ENCODE measurements at places on chromosomes 5 and 9. TPM values are rescaled to one million over a fixed set of nuclear protein-coding genes. Genes with fewer than 3 reads are reported as not detected.

Gene APC
- 25.7 TPM for total RNA-seq

Gene KCNV2
- total RNA-seq: not detected

Gene TNFSF15
- total RNA-seq: 2.5 TPM

Gene SAPCD2
- total RNA-seq: 40.6 TPM

Gene TIMD4
- 0.92 TPM for total RNA-seq

Gene ZDHHC11B
- 0.35 TPM for total RNA-seq

Gene SLC34A3
- not detected for total RNA-seq

Gene IFNK
- total RNA-seq: not detected

Gene ESM1
- total RNA-seq: not detected

Gene IL4
- total RNA-seq: not detected

- peak; percentile 82 for DNase-seq
Measured at GRCh38 chr9:133141833-133142595, 21.0 kb upstream of the RALGDS start.

DNA sequence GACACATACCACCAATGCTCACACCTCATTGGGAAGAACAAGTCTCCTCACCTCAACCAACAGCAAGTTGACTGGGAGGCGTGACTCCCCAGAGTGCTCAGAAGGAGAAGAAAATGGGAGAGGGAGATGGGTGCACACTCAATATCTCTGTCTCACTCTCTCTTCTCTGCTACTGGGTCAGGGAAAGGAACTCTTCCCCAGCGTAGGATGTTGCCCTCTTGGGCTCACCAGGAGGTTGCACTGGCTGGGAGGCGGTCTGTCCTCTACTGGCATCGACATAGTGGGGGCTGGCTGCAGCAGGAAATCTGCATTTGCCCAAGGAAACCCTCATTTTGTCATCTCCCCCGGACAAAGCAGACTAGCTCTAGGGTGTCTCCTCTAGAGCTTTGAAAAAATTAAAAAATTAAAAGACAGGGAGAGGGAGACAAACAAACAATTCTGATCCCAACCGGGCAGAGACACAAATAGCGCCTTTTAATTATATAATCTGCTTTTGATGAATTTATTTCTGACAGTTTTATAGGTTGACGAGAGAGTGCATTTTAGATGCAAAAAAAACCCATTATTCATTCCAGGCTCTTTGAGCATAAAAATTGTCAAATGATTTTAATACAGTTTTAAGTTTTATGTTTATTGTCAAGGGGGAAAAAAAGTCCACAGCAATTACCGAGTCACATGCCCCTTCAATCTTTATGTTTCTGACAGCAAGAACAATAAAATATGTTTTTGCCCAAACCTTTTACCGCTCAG is 179.3 kb upstream of the MVB12B start:
- no peak for DNase-seq

DNA sequence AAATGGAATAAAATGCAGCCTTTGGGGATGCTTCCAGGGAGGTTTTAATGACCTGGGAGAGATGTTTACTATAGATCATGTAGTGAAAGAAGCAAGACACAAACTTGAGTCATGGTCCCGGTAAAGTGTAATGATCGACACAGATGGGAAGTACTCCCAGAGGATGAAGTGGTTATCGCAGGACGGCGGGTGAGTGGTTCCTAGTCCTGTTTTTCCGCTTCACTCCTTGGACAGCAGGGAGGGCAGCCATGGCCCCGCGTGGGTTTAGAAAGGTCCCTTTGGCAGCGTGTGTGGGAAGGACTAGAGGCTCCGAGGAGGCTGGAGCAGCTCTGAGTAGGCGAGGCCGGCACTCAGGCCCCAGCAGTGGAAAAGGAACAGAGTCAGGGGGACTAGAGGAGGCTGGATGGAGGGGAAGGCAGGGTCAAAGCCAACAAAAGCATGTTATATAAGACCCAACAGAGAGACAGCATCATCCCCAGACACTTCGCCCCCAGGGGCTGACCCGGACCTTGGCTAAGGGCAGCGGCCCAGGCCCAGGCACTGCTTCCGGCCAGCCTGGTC is 49.2 kb upstream of the STXBP1 start:
- DNase-seq: no peak

GRCh38 chr9:133002147-133003070 is 23.9 kb downstream of the GFI1B start:
- DNase-seq: no peak

DNA sequence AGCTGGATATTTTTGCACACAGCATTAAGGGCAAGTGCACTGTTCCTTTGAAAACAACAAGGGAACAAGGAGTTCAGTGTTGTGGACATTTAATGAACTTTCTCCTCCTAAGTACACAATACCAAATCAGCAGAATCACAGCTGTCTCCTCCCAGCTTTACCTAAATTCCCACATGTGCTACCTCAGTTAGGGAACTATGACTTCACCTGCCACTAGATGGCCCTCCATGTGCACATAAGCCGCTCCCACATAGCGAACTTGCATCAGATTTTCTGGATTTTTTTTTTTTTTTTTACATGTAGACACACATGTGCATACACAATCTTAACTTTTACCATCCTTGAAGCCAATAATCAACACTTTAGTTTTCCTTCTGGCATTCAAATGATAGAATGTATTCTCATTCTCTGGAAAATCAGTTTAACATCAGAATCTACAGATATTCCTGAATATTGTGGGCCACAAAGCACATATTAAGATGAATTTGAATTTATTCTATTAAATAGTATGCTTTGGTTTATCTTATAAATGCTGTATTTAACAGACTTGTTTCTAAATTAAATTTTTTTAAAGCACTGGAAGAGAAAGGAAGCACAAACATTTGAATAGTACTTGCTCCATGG is 123.6 kb downstream of the PALM2AKAP2 start:
- peak; percentile 80 for DNase-seq

DNA sequence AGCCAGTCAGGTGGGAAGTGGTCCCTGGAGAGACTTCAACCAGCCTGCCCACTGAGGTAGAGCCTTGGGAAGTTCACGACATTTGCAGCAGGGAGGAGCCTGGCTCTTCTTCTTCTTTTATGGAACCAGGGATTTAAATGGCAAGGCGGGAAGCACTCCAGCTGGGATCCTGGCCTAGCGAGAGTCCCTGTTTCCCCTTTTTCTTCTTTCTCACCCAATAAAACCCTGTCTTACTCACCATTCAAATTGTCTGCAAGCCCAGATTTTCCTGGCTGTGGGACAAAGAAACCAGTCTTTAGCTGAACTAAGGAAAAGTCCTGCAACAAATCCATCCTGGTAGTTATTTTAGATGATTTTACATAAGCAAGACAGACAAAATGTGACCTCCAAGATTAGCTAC is 503.7 kb downstream of the CDH10 start:
- no peak for DNase-seq

DNA sequence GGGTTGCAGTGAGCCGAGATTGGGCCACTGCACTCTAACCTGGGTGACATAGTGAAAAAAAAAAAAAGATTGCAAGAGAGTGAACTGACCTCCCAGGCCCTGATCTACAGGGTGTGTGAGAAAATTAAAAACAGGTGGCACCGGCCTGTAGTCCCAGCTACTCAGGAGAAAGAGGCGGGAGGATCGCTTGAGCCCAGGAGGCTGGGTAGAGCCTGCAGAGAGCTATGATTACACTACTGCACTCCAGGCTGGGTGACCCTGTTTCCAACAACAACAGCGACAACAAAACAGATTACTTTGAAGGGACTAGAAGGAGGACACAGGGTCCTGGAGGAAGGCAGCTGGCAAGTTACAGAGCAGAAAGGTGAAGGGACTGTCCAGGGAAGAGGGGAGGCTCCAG is 42.2 kb upstream of the FABP6 start:
- no peak for DNase-seq

- no peak for DNase-seq
Measured at GRCh38 chr9:90659650-90660364, 17.2 kb upstream of the DIRAS2 start.

GRCh38 chr9:98700801-98701200 is 7.9 kb downstream of the GABBR2 start:
- DNase-seq: no peak

GRCh38 chr9:12748016-12748415 is 26.8 kb upstream of the LURAP1L start:
- no peak for DNase-seq

DNA sequence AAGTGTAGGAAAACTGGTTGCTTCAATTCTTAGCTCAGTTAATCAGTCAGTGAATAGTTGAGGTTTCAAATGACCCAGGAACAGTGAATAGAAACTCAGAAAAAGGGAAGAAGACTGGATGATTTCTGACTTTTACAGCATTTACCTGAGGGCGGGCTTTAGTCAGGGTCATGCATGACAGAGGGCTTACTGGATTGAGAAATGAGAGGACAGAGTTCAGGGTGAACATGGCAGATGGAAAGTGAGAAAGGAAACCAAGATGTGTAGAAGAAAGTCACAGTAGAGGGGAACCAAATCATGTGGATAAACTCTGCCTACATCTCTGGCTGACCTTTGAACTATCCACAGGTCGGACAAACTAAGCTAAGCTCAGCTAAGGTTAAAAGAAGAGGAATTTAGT is 596.0 kb downstream of the SEMA5A start:
- no peak for DNase-seq

- DNase-seq: no peak
Measured at GRCh38 chr5:1868886-1869475, 13.7 kb downstream of the IRX4 start.

- peak; percentile 30 for DNase-seq
Measured at GRCh38 chr9:103397868-103398600, 402.9 kb downstream of the CYLC2 start.

GRCh38 chr5:178545176-178545575 is 45.0 kb downstream of the COL23A1 start:
- no peak for DNase-seq

DNA sequence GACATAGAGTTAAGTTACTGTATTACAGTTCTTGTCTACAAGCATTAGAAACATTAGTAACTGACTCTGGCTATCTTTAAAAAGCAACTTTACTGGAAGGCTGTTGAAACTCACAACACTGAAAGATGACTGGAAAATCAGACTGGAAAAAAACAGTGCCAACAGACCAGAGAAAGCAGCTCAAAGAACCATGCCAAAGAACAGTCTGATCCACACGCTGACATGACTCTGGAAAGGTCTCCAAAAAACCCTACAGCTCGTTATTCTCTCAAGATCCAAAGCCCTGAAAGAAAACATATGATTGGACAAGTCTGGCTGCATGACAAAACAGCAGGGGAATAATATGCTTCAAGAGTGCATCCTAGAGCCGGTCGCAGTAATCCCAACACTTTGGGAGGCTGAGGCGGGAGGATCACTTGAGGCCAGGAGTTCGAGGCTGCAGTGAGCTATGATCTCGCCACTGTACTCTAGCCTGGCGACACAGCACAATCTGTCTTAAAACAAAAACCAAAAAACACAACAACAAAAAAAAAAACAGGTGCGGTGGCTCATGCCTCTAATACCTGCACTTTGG is 5.6 kb downstream of the GOLPH3 start:
- no peak for DNase-seq

DNA sequence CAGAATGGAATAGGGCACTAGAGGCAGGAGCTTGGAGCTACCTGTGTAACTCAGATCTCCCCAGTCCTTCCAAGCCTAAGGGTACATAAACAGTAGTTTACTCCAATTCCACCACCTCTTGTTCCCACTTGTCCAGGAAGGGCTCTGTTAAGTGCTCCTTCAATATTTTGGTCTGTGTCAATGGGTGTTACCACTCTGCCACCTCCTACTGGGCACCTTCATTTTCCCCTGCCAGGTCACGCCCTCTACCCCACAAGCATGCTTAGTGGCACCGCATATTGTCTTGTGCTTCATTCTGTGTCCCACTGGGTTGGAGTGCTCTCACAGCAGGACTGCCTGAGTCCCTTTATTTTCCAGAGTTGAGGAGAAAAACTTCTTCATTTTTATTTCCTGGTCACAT is 459.8 kb downstream of the ARHGEF28 start:
- no peak for DNase-seq

- no peak for DNase-seq
Measured at GRCh38 chr5:119367502-119368237, 11.9 kb downstream of the TNFAIP8 start.

DNA sequence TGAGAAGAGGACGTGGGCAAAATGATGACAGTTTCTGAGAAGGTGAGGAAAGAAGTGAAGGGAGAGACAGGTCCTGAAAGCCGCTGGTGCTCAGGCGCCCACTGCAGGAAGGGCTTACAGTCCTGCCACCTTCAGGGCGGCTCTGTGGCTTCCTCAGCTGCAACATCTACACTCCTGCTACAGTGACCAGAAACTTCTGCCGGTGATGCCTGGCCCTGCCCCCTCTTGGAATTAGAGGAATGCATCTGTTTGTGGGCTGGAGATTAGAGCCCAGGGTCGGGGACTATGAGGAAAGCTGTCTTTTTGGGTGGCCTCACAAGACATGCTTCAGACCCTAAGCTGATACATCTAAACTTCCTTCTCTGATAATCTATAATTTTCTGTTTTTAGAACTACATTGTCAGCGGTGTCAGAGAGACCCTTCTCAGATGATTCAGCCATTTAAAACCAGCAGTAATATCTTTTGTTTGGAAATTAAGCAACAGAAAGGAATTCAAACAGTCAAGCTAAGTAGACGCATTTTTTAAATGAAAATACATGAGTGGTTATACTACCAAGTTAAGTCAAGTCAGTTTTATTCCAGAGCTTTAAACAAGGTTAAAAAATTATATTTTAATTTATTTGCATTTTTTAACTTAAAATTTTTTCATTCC is 30.4 kb downstream of the PRDM6 start:
- DNase-seq: no peak

GRCh38 chr5:96638561-96638960 is 23.6 kb upstream of the CAST start:
- no peak for DNase-seq

DNA sequence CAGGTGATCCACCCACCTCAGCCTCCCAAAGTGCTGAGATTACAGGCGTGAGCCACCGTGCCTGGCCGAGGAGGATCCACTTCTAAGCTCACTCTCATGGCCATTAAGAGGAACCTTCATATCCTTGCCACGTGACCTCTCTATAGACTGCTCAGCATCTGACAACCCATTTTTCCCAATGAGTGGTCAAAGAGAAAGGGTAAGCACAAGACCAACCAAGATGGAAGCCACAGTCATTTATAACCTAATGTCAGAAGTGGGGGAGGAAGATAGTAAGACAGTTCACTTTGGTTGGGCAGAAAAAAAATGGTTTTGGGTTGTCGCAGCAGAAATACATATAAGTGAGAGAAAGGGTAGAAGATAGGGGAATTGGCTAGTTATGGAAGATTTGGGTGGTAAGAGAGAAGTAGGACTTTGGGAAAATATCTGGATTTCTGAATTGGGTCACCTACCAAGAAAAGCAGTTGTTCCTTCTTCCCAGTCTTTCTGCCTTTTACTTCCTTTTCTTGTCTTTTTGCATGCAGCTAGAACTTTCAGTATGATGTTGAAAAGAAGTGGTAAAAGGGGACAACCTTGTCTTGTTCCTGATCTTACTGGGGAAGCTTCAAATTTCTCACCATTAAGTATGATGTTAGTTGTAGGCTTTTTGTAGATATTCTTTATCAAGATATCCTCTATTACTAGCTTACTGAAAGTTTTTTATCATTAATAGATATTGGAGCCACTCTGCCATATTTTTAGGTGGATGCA is 15.6 kb downstream of the SNX2 start:
- no peak for DNase-seq
